ENCODE measurements at places on chromosomes 3 and 15. TPM values are rescaled to one million over a fixed set of nuclear protein-coding genes. Genes with fewer than 3 reads are reported as not detected.

GRCh38 chr3:155065537-155065936, 14.6 kb upstream of the MME start:
- no peak for DNase-seq

DNA sequence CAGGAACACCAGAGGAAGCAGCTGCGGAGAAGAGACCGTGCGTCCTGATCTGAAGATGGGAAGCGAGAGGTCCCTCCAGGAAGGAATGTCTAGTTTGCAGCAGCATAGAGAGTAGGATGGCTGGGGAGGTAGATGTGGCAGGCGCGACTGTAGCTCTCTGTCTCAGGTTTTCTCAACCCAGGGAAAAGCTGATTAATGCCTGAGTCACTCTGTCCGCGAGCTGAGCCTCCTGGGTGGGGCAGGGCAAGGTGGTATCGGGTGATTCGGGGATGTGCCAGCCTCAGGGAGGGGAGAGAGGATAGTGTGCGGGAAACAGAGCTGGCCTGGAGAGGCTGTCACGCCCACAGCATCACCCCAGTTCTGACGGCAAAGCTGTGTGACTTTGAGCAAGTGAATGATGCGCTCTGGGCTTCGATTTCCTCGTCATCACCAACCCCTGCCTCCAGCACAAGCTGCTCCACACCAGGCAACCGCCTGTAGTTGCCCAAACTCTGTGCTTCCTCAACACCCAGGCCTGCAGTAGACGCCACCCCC, 28.4 kb downstream of the CPN2 start:
- DNase-seq = no peak

Gene CIP2A
- 14.4 TPM for total RNA-seq

GRCh38 chr3:47370887-47371697, 9.7 kb upstream of the PTPN23 start:
- DNase-seq = no peak

DNA sequence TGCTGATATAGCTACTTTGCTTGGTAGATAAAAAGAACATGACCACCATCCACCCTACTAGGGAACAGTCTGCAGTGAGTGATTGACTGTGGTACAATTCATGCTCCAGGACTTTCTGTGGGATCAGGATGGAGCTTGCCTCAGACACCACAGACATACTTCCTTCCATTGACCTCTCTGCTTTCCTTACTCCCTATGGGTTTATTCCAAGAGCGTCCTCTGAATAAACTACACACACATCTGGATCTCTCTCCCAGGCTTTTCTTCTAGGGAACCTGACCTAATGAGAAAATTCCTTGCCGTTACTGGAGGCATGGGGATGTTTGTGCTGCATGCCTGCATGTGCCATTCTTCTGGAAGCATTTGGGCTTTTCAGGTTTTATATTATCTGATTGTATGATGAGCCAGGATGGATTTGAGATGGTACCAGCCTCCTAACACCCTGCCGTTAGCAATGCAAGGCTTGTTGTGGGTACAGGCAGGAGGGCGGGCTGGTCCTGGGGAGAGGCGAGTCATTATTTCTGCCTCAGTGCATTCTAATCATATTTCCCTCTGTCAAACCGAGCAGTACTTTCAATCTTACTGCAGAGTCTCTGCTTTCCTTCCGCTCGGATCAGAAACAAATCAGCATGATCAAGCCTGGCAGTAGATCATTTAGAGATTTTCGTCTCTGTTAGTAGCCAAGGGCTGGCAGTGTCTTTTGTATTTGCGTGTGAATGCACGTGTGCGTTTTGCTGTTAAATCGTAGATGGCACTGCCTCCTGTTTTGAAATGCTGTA, 279.2 kb downstream of the PDCD6IP start:
- DNase-seq = no peak

GRCh38 chr15:63238796-63239195, 38.6 kb upstream of the APH1B start:
- DNase-seq = no peak

- DNase-seq = no peak
Observed at GRCh38 chr3:100260081-100260684, 609 bp upstream of the TBC1D23 start.

- DNase-seq = no peak
Observed at GRCh38 chr3:50274371-50275104, 4.3 kb upstream of the LSMEM2 start.

Gene GABRA5
- total RNA-seq = 30.6 TPM
